K562 (cell line): ENCODE measurements at places on chromosomes 4 and X. TPM values are rescaled to one million over a fixed set of nuclear protein-coding genes. Genes with fewer than 3 reads are reported as not detected.

DNA sequence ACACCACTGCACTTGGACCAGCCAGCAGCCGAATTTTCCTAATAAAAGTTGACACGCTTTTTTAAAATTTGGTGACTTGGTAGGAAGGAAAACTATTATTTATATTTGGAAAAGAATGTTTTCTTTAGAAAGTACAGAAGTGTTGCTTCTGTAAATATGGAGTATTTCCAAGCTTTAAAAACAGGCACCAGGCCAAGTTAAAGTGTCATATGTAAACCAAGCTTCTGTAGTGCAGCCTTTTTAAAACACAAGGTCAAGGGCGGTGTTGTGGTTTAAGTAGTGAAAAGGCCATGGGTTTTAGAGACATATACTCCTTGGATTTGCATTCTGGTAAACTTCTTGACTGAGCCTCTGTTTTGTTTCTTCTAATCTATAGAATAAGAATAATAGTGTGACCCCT is 62.7 kb downstream of the TRIM2 start:
- no peak for DNase-seq
- no peak overlapping the region for H3K27ac ChIP-seq
- no peaks in the 10 kb centered on the region for H3K36me3 ChIP-seq
- H3K4me1 ChIP-seq: no peaks in the 10 kb centered on the region
- peaks cover 14% of the 10 kb centered on the region for H3K27me3 ChIP-seq
- no peak overlapping the region for H3K4me3 ChIP-seq

DNA sequence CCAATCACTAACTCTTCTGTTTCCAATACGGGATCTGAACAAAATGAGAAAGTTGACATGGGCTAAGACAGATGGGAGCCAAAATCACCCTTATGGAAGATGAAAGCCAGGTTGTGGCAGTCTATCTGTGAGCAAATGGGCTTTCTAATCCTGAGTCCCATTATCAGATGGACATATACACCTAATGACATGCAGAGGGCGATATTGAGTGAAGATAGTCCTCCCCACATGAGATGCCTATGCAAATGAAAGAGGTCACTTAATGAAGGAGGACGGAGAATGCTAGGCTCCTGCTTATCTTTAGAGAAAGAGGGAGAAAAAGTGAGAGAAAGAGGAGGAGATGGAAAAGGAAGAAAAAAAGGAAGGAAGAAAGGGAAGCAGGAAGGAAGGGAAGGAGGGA is 547.5 kb downstream of the NLGN4X start:
- no peaks in the 10 kb centered on the region for H3K36me3 ChIP-seq
- peak; percentile 1 for DNase-seq

- H3K36me3 ChIP-seq: peaks cover 6% of the 10 kb centered on the region; the same call in 2 of the 3 replicates
- H3K4me1 ChIP-seq: no peaks in the 10 kb centered on the region
- no peak overlapping the region for H3K4me3 ChIP-seq
- H3K27me3 ChIP-seq: no peaks in the 10 kb centered on the region
- no peak overlapping the region for H3K27ac ChIP-seq
Observed at GRCh38 chrX:108130889-108131288, 39.3 kb downstream of the ATG4A start.

- 0 out of 2 replicates have a peak, but pooled peaks cover 4% of the 10 kb centered on the region for H3K4me1 ChIP-seq
- H3K4me3 ChIP-seq: no peak overlapping the region
- H3K36me3 ChIP-seq: no peaks in the 10 kb centered on the region
- H3K27ac ChIP-seq: no peak overlapping the region
- H3K27me3 ChIP-seq: no peaks in the 10 kb centered on the region
- DNase-seq: no peak
Observed at GRCh38 chrX:346034-346813, 27.6 kb upstream of the GTPBP6 start.

- DNase-seq: no peak
- H3K4me1 ChIP-seq: no peaks in the 10 kb centered on the region
- H3K4me3 ChIP-seq: no peak overlapping the region
- no peaks in the 10 kb centered on the region for H3K36me3 ChIP-seq
- no peak overlapping the region for H3K27ac ChIP-seq
- no peaks in the 10 kb centered on the region for H3K27me3 ChIP-seq
Observed at GRCh38 chrX:11632732-11633131, 33.0 kb downstream of the ARHGAP6 start.

GRCh38 chr4:163492951-163493504 is 1.5 kb upstream of the TMA16 start:
- peak; percentile 49 for DNase-seq
- peak overlapping the region; percentile 99; the same call in 1 of the 3 replicates for H3K27ac ChIP-seq
- H3K4me3 ChIP-seq: peak overlapping the region; percentile 97
- no peaks in the 10 kb centered on the region for H3K4me1 ChIP-seq
- H3K27me3 ChIP-seq: no peaks in the 10 kb centered on the region

GRCh38 chr4:101334963-101335572 is 12.3 kb downstream of the PPP3CA start:
- no peaks in the 10 kb centered on the region for H3K36me3 ChIP-seq
- H3K27me3 ChIP-seq: no peaks in the 10 kb centered on the region
- no peaks in the 10 kb centered on the region for H3K4me1 ChIP-seq
- no peak overlapping the region for H3K4me3 ChIP-seq

DNA sequence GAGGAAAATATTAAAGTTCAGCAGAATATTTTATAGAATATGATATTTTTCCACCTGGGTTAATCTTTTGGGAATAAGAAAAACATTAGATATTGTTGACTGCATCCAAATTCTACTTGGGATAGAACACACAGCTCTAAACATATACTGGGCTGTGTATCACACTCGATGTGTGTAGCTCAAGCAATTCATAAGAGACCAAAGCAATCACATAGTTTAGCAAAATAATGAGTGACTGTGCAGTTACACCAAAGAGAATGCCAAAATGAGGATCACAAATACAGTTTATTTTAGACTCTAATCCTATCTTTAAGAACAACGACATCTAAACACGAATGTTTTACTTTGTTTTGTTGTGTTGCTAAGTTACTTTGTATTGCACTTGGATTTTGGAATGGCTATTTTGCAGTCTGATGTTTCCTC is 101.2 kb downstream of the CBR4 start:
- H3K36me3 ChIP-seq: no peaks in the 10 kb centered on the region
- H3K27me3 ChIP-seq: no peaks in the 10 kb centered on the region
- no peak for DNase-seq

DNA sequence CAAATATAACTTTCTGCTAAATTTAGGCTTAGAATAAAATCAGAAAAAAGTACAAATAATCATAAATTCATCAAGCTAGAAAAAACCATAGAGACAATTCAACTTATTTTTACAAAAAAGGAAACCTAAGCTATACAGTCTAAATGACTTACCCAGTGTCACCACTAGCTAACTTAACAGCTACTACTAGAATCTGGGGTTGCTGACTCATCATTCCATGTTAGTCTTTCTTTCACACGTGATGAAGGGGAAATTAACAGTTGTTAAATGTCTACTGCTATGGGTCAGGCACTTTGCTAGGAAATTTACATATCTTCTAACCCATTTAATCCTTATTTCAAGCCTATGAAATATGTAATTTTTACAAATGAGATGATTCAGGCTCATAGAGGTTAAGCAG is 349.3 kb upstream of the GALNT7 start:
- H3K27ac ChIP-seq: no peak overlapping the region
- no peaks in the 10 kb centered on the region for H3K36me3 ChIP-seq
- H3K4me3 ChIP-seq: no peak overlapping the region
- no peaks in the 10 kb centered on the region for H3K27me3 ChIP-seq
- no peak for DNase-seq

DNA sequence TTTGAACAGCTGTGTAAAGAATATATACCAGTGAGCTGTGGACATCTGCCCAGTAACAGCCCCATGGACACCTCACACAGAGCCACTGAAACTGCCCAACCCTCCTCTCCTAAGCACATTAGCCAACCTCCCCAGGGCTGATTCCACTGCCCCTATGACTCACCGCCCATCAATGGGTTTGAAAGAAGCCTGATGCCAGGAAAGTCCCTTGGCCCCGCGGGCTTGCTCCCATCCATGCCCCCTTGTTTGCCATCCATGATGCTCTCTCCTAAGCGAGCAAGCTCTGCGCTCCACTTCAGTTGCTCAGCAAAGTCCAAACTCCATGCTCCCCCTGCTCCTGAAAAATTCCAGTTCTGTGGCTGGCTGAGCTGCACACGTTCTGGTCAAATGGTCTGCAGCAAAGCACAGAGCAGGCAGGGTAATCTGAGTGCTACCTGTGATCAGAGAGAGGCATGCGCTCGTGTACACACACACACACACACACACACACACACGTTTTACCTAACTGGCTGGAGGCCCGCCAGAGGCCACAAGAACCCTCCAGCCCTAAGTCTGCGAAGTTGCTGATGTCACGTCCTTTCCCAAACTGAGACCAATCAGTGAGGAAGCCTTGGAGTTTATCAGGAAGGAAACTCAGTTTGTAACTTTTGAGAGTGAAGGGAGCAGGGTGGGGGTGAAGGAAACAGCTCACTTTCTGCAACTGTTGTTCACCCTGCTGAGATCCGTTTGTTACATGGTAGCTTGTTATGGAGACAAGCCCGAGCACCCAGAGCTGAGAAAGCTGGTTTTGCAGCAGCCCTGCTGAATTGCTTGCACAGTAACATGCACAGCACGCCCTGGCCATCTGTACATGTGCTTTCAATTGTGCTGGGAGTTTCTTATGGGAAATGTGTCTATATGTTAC is at the start of gene ASB9:
Gene ASB9, minus strand, starts transcription at position 466 of the 904 bp plus-strand sequence. Its CDS starts 209 bp downstream, at position 257.
- no peaks in the 10 kb centered on the region; the same call in 1 of the 2 replicates for H3K4me1 ChIP-seq
- H3K4me3 ChIP-seq: no peak within 1 kb of the TSS
- peak; percentile 52 for DNase-seq
- H3K27me3 ChIP-seq: peaks cover 7% of the 10 kb centered on the region; the same call in 1 of the 2 replicates
- H3K36me3 ChIP-seq: no peaks in the 10 kb centered on the region

DNA sequence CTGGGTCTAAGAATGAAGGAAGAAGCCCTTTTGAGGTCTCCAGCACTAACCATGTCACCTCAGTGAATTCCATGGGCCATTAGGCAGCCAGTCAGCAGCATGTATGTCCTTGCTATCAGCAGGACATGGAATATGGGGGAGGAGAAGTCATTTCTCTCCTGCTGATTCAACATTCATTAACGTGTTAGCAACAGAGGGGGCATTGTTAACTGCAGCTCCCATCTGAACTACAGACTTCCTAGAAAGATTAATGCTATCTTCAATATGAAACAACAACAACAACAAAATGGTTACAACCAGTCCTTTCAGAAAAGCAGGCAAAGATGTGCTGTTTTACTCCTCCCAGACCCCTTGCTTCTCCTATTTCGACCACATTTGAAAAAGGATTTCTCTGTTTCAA is 120.4 kb upstream of the SLC34A2 start:
- H3K27me3 ChIP-seq: peaks cover 17% of the 10 kb centered on the region
- no peak for DNase-seq
- H3K36me3 ChIP-seq: no peaks in the 10 kb centered on the region
- no peak overlapping the region for H3K27ac ChIP-seq

GRCh38 chrX:125093852-125094251 is 225.8 kb upstream of the TEX13C start:
- no peaks in the 10 kb centered on the region for H3K27me3 ChIP-seq
- no peak overlapping the region for H3K4me3 ChIP-seq
- H3K4me1 ChIP-seq: no peaks in the 10 kb centered on the region
- DNase-seq: no peak
- H3K27ac ChIP-seq: no peak overlapping the region

DNA sequence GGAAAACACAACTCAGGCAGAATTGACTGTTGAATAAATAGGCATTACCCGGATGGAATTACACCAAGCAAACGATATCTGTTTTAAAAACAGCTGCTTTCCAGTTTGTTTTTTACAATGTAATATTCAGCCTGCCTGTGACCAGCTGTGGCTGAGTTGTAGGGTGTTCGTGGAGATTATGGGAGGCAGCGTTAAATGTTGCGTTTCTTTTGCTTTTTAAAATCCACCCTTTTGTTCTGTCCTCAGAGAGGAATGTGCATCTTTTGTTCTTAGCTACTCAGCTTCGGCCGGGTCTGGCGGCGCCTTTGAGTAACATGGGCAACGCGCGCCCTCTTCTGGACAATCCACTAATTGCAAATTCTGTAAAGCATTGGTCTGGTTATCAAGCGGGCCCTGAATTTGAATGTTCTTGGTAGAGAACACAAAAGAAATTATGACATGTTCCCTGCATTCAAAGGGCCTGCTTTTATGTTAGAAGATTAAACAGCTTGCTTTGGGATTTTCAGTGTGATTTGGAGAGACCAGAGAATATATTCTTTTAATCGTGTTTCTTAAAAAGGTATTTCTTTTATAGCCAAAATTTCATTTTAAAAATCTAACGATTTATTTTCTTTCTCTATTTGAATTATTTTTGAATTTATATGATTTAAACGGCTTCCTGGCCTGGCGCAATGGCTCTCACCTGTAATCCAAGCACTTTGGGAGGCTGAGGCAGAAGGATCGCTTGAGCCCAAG is 76.3 kb upstream of the TRIM2 start:
- H3K36me3 ChIP-seq: no peaks in the 10 kb centered on the region
- H3K4me3 ChIP-seq: no peak overlapping the region
- H3K4me1 ChIP-seq: no peaks in the 10 kb centered on the region
- peak; percentile 76 for DNase-seq

DNA sequence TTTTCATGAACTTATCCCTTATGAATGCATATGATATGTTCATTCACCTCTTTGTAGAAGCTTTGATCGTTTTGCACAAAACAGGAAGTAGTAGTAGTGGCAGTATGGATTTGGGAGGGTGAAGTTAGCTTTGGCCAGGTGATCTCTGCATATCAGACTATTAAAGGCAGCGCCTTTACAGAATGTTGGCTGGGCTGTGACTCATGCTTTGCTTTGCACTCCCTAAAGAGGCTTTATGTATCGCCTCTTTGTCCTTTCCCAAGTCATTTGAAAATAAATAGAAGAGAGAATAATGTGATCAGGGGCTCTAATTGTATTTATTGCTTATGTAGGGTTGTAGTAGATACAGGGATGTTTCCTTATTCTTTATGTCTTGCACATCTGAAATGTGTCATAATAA is 50.4 kb downstream of the SHROOM3 start:
- no peaks in the 10 kb centered on the region for H3K4me1 ChIP-seq
- H3K27me3 ChIP-seq: no peaks in the 10 kb centered on the region
- H3K36me3 ChIP-seq: no peaks in the 10 kb centered on the region
- H3K4me3 ChIP-seq: no peak overlapping the region
- DNase-seq: no peak

DNA sequence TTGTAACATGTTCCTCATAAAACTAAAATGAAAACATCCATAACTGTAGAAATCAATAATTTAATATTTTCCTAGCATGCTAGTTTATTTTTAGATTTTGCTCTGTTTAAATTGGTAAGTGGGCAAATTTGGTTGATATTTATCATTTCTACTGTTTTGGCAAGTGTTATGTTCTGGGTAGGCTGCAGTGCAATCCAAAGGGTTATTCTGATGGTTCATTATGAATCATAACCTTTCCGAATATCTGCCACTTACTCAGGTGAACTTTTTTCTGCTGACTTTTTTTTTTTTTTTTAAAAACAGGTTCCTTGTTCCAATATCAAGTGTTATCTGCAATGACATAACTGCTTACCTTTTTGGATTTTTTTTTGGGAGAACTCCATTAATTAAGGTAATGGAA is 52.0 kb downstream of the CDS1 start:
- no peaks in the 10 kb centered on the region for H3K4me1 ChIP-seq
- no peaks in the 10 kb centered on the region for H3K27me3 ChIP-seq
- no peaks in the 10 kb centered on the region for H3K36me3 ChIP-seq
- H3K4me3 ChIP-seq: no peak overlapping the region
- H3K27ac ChIP-seq: no peak overlapping the region

IL21 gene
- 0.18 TPM in 1 of 2 replicates, not detected in the other for total RNA-seq

CT45A1 gene
- total RNA-seq: 2.7 and 3.1 TPM in 2 replicates

TMEM47 gene
- total RNA-seq: 0.04 TPM in 2 replicates

XK gene
- total RNA-seq: 13.7 and 14.3 TPM in 2 replicates

OTC gene
- total RNA-seq: not detected in 2 replicates

KLB gene
- total RNA-seq: 0.04 TPM in 1 of 2 replicates, not detected in the other

SULT1E1 gene
- total RNA-seq: not detected in 2 replicates
